ENCODE measurements at places on chromosomes 12 and 14.
A peak's percentile ranks its signal among the peaks of the same experiment; 100 is the strongest.

DNA sequence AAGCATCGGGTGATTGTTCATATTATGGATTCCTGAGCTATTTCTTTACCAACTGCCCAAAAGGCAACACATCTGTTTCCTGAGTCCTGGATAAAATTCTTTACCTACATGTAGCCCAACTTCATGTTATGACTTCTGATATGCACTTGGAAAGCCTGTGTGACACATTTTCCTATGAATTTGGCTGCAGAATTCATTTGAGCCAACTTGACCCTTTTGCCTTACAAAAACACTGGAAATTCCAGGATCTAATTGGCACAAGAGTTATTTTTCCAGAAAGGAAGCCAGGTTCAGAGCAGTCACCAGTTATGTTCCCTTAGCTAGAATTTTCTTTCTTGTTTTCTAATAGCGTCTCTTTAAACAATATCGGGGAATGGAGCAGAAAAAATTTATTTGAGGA lies 202.5 kb upstream of the LRIG3 start:
- DNase-seq = no peak

DNA sequence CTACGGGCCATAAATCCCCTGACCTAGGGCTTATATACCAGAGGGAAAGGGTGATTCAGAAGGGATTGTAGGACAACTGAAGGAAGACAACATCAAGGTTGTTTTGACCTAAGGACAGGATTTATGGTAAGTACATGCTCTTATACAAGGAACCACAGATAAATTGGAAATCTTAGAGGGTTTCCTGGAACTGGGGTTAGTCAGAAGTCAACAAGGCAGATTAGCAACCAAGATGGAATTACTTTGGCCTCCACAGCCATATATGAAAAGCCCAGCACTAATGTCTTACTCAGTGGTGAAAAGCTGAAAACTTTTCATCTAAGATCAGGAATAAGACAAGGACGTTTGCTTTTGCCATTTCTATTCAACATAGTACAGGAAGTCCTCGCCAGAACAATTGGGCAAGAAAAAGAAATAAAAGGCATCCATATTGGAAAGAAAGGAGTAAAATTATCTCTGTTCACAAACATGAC lies 5.4 kb downstream of the TMBIM4 start:
- DNase-seq = no peak

GRCh38 chr12:95623554-95624170 lies 72.4 kb upstream of the USP44 start:
- DNase-seq = peak; percentile 52

GRCh38 chr14:103656031-103656755 lies 27.2 kb downstream of the KLC1 start:
- no peak for DNase-seq

DNA sequence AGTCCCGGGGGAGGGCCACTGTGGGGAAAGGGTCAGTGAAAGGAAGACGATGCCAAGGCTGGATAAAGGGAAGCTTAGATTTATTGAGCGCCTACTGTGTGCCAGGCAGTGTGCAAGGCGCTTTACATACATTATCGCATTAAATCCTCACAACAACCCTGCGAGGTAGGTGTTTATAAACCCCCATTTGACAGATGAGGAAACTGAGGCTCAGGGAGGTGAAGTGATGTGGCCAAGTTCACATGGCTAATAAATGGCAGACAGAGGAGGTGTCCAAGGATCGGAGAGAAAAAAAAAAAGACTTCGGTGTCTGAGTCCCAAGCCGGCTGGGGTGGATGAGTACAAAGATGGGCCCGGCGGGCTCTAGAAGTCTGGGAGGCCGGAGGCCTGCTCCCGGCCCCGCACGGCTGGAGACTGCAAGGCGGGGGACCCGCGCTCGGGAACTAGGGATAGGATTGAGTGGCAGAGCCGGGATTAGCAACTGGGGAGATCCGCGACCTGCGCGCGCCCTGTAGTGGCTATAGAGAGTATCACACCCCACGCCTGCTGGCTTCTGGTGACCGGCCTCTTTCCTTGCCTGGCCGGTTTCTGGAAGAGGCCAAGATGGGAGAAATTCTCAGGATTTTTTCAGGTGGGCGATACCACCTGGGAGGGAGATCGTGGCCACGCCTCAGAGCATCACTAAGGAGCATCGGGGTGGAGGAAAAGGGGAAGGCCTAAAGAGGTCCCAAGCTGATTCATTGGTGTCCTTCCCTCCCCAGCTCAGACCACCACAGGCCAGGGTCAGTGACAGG lies 3.9 kb downstream of the DDN start:
- DNase-seq = peak; percentile 90
